Stimulated activated CD8-positive, alpha-beta memory T cell treated with anti-CD3 and anti-CD28 coated beads, Interleukin-7, amount 100 ng/mL, for 1 hour (primary cell): ENCODE measurements at places on chromosomes 4 and X.

DNA sequence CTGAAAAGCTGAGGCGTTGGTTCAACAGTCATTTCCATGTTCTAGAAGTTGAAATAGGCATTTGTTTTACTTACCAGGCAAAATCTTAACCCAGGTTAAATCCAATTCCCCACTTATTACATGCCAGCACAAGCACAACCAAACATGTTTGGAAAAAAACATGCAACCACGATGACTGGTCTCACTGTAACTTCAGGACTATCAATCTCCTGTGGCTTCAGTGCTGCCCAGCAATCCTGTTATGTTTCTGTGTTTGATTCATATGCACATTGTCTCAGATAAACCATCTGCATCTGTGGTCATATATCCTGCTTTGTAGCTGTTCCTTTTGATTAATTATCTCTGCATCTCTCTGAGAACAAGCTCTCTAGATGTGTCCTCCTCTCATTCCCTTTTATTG, 28.3 kb downstream of the PRDM8 start:
- DNase-seq: no peak

GRCh38 chrX:105313596-105313995, 93.1 kb upstream of the TEX13A start:
- no peak for DNase-seq

- DNase-seq: no peak
Observed at GRCh38 chrX:8306291-8306925, 135.3 kb upstream of the VCX2 start.

DNA sequence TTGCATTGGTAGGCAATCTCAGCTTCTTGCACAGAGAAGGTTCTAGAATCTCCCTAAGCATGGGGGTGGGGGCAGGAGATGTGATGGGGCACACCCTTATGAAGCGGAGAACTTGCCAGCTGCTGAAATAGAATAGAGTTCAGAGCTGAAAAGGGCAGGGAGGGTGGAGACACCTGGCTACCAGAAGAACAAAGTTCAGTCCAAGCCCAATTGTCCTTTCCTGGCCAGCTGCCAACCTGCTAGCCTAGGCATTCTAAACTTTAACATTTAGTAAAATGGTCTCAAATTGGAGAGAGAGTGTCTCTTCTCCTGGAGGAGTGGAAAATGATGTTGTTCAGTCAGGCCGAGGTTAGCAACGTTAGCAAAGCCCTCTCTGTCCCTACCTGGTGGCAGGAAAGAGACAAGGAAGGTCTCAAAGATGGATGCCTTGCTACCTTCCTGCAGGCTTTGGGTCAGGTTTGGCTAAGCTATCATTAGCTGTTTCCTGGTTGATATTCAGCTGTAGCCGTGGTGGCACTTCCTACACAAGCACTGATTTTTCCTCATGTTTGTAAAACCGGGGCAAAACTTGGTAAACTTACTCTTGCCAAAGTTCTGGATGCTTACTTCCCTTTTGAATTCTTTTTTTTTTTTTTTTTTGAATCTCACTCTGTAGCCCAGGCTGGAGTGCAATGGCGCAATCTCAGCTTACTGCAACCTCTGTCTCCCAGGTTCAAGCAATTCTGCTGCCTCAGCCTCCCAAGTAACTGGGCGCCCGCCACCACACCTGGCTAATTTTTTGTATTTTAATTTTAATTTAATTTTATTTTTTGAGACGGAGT, 34.7 kb upstream of the NYX start:
- no peak for DNase-seq

- DNase-seq: no peak
Observed at GRCh38 chrX:46444011-46444410, 101.2 kb downstream of the ZNF674 start.

DNA sequence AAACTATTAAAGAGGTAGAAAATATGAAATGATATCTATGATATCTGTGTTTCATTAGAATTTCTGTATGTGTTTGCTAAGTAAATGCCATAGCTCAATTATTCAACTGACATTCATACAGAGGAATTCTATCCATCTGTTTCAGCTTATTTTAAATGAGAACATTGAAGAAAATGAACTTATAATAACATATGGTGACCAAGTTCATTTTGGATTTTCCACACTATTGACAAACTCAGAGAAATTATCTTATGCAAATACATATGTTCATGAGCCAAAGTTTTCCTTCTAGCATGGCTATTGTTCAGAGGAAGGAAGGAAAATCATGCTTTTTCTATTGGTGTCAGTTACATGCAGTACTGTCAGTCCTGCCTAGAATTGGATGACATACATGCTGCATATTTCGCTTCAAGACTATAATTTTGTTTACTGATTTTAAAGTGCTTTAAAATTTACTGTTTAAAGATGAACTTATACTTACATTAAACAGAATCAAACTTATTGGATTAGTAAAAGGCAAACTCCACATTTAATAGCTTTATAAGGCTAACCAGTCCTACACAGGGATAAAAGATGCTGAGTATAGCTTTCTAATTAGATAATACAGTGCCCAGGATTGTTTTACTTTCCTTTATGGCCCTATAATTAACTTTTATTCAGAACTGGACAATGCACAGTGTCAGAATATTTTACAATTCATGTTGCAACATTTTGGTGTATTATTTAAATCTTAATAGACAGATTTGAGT, 646.2 kb downstream of the TRAM1L1 start:
- DNase-seq: no peak
